ENCODE measurements at places on chromosomes 2 and 18. TPM values are rescaled to one million over a fixed set of nuclear protein-coding genes. Genes with fewer than 3 reads are reported as not detected.

The KATNAL2 gene
- total RNA-seq, result 5.0 TPM

The SGPP2 gene
- total RNA-seq, result not detected

The LRRC30 gene
- total RNA-seq, result not detected

The ADAM23 gene
- 0.29 TPM for total RNA-seq

The LCT gene
- total RNA-seq, result under 0.01 TPM

The SERPINB13 gene
- total RNA-seq, result not detected

The SERPINB2 gene
- total RNA-seq, result 0.72 TPM

The DSG4 gene
- not detected for total RNA-seq

The KRTCAP3 gene
- under 0.01 TPM for total RNA-seq

The OLA1 gene
- 79.3 TPM for total RNA-seq

The DTNA gene
- total RNA-seq, result 11.5 TPM

The RAD51AP2 gene
- not detected for total RNA-seq

The ARHGAP28 gene
- 23.9 TPM for total RNA-seq

The FHOD3 gene
- total RNA-seq, result 13.0 TPM

The BOLL gene
- total RNA-seq, result not detected

The ALK gene
- under 0.01 TPM for total RNA-seq

The SLC4A3 gene
- 2.5 TPM for total RNA-seq

The UGT1A6 gene
- not detected for total RNA-seq

The LIMS3 gene
- 3.2 TPM for total RNA-seq

The ZSWIM2 gene
- total RNA-seq, result not detected

The PLA2R1 gene
- 19.9 TPM for total RNA-seq

The G6PC2 gene
- total RNA-seq, result not detected

The THSD7B gene
- under 0.01 TPM for total RNA-seq

The POTEI gene
- not detected for total RNA-seq

The ING5 gene
- 18.6 TPM for total RNA-seq

The RAMP1 gene
- 4.4 TPM for total RNA-seq

The SCN3A gene
- 0.59 TPM for total RNA-seq

Data from osteoblast (primary cell).